ENCODE measurements at places on chromosomes 11 and 22.

DNA sequence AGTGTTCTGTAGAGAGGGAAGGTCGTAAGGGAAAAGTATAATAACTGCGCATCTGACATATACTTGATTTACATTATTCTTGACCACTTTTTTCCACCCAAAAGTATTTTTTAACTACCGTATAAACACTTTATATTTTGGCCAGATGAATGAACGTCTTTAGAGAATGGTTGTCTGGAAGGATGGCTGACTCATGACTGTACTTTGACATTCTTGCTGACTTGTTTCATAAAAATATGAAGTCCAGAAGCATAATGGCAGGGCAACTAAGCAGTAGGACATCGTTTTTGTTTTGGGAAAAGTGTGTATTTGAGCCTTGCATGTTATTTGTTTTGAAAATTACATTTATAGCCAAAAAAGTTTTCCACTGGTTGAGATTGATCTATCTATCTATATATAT, 110.0 kb downstream of the OSBP2 start:
- no peak for DNase-seq

DNA sequence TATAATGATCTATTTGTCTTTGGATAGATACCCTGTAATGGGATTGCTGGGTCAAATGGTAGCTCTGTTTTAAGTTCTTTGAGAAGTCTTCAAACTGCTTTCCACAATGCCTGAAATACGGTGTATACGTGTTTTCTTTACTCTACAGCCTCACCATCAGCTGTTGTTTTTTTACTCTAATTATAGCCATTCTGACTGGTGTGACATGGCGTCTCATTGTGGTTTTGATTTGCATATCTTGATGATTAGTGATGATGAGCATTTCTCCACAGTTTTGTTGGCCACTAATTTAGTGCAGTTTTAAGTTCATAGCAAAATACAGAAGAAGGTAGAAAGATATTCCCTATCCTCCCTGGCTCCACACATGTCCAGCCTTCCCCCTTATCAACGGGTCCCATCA, 26.3 kb upstream of the VPREB1 start:
- no peak for DNase-seq

GRCh38 chr22:47357493-47357892, 595.0 kb downstream of the TBC1D22A start:
- DNase-seq, result no peak

GRCh38 chr11:121086866-121087265, 14.2 kb upstream of the TECTA start:
- no peak for DNase-seq

- no peak for DNase-seq
Observed at GRCh38 chr11:15507592-15507991, 392.9 kb downstream of the INSC start.

- DNase-seq, result no peak
Observed at GRCh38 chr22:43995057-43995685, 28.9 kb upstream of the PARVB start.

DNA sequence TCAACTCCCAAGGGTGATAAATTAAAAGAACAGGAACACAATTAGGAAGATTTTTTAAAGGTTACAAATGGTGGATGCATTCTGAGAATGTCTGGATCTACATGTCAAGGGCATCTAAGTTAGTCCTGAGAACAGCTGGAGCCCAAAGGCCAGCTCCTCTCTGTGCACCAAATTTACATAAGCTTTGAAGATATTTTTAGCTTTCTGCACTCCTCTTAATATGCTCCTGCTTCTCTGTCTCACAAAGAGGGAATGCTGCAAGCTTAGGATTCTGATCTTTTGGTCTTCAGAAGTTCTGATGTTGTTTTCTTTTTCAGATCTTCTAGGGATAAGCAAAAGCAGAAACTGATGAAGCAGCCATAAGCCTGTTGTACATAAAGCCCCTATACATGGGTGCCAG, 309.8 kb upstream of the NCAM1 start:
- DNase-seq, result no peak

Data from stimulated activated CD4-positive, alpha-beta T cell treated with anti-CD3 and anti-CD28 coated beads, Interleukin-15, amount 100 ng/mL, for 1 hour (primary cell).